ENCODE measurements at places on chromosomes 5 and 9.

DNA sequence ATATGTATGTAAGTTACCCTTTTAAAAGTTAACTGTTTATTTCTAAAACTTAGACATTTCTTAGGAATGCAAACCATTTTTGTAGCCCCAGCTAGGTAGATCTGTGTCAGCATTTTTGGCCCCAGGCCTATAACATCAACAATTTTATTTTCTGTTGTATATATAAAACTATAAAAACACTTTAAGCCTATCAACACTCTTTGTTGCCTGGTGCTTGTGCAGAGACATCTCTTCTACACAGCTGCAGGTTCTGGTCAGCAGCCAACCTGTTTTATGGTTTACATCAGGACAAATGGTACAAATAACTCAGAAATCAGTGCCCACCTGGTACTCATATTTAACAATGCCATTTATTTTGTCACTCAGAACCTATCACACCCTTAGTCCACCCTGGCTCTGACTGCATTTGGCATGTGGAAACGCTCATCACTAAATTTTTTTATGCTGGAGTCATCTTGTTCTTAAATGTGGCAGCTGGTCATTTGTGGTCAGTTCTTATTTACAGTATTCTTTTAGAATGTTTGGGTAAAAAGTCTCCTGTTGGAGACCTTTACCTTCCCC, 173.4 kb downstream of the DNAH5 start:
- no peak for DNase-seq

GRCh38 chr5:143400541-143401226, 2.8 kb downstream of the NR3C1 start:
- DNase-seq = no peak

DNA sequence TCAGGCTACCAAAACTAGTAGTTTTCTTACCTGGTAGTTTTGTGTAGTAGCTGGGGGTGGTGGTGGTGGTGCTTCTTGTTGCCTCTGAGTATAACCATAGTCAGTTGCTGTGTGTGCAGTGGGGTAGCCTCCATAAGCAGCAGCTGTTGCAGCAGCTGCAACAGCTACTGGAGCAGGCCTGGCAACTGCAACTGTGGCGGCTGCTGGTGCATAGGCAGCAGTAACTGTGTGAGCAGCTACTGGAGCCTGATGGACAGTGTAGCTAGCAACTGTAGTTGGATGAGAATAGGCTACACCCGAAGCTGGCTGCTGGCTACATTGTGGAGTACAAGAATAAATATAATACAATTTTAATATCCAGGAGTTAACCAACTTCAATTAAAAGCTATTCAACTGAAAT, 24.7 kb downstream of the ZFR start:
- DNase-seq = no peak

GRCh38 chr5:16774806-16775205, 158.0 kb upstream of the RETREG1 start:
- no peak for DNase-seq

- DNase-seq = no peak
These were observed 76.2 kb upstream of the TBC1D2 start for GRCh38 chr9:98331536-98332259.

- DNase-seq = no peak
These were observed 461.2 kb downstream of the CDH12 start for GRCh38 chr5:22391956-22392355.

DNA sequence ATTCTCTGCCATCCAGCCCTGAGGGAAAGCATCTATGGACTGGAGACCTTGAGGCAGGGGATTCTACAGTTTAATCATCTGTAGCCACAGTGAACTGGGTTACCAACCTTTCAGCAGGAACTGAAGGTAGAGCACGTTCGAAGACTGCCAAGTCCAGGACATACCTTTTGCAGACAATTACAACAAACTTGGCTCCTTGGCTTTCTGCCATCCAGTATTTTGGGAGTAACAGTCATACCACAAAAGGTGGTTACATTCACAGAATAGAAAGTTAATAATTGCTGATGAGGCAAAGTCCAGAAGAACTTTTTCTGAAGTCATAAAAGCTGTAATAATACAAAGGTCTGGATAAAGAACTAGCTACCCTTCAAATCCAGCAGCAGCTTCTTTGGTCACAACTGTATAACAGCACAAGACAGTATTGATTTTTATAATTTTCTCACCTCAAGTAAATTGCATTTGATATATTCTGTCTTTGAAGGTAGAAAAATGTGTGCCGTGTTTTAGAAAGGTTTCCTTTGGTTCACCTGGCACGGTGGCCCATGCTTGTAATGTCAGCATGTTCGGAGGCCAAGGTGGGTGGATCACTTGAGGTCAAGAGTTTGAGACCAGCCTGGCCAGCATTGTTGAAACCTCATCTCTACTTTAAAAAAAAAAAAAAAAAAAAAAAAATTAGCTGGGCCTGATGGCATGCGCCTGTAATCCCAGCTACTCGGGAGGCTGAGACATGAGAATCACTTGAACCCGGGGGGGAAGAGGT, 236.6 kb downstream of the NR3C1 start:
- DNase-seq = no peak

DNA sequence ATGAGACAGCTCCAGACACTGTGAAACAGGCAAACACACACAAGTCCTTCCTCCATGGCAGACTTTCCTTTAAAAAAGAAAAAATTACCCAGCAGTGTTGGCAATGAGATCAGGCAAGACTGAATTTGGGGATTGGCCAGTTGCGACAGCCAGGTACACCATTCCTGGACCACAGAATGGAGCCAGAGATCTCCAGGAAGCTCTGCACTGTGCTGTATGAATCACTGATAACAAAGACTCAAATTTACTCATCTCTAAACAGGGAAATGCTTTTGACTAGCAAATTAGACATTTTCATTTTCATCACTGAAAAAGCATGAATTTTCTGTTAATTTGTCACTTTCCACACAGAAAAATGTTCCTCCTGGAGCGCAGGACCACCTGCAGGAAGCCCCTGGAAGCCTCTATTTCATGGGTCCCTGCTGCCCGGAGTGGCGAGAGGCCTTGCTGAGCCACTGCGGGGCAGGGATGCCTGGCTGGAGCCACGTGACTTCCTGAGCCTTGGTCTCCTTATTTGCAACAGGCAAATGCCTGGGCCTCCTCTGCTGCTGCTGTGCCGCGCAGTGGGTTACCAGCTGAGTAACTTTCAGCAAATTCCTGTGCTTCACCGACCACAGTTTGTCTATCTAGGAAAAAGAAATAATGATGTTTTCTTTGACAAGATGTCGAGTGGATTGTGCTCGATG, 185.9 kb upstream of the ZNF618 start:
- DNase-seq = no peak

DNA sequence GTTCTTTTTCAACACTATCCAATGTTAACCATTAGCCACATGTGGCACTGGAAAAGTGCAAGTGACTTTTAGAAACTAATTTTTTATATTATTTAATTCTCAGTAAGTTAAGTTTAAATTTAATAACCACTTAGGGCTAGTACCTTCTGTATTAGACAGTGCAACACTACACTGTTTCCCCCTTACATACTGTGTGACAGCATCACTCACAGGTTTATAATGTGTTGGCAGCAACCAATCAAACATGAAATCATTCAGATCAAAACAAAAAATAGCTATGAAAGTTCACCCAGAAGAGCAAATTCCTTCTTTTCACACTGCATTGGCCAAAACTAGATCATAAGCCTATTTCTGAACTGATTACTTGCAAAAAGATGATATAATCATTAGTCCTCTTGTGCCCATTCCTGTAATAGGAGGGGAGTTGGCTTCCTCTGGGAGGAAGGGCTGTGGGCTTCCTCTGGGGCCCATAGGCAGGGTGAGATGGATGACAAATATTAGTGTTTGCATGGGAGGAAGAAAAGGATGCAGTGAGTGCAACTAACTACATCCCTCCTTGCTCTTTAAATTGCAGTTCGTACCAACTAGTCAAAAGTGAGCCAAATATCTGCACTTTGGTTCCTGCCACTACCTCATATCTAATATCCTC, 708.1 kb upstream of the RGMB start:
- no peak for DNase-seq

GRCh38 chr5:97231025-97231636, 48.1 kb upstream of the RIOK2 start:
- DNase-seq = no peak

DNA sequence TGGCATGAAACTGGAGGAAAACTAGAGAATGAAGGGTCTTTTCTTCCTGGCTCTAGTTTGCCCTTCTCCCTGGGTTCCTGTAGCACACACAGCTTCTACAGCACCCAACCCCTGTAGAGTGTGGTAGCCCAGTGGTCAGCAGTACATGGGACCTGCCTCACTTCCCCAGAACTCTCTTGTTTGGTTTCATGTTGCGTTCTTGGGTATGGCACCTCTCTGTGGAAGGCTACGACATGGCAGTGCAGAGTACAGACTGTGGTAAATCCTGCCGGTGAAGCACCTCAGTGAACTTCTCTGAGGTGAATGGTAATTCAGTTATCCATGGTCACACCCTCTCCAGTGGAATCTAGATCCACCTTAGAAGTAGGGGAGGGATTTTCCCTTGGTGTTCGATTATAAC, 105.5 kb downstream of the TLR4 start:
- DNase-seq = no peak

DNA sequence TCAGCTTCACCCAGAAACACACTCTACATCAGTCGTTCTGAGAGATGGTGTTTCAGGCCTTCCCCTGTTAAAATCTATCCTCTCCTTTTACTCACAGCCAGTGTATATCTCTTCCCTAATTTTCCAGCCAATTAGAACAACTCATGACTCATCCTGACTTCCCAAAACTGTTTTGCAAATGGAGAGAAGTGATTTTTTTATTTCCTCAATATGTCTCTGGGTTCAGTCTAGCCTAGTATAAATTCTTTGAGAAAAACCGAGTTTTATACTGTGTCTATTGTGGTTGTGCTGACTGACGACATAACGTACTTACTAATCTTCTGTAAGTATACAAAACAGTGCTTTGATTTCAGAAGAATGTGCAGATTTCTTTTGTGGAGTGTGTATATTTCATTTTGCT, 28.4 kb upstream of the CAST start:
- DNase-seq = no peak

Measured in stimulated activated CD4-positive, alpha-beta T cell treated with anti-CD3 and anti-CD28 coated beads, Interleukin-1b, Interleukin-23, amount 100 ng/mL, for 1 hour (primary cell).